ENCODE measurements at places on chromosomes 3 and 15.

- DNase-seq: no peak
Observed at GRCh38 chr3:41216422-41216821, 17.1 kb downstream of the CTNNB1 start.

- no peak for DNase-seq
Observed at GRCh38 chr3:196270499-196270898, 17.0 kb downstream of the PCYT1A start.

GRCh38 chr3:24299246-24299805 lies 195.3 kb downstream of the THRB start:
- no peak for DNase-seq

- DNase-seq: no peak
Observed at GRCh38 chr15:77456746-77457145, 36.1 kb downstream of the HMG20A start.

- no peak for DNase-seq
Observed at GRCh38 chr3:174583396-174583795, 275.7 kb upstream of the NAALADL2 start.

DNA sequence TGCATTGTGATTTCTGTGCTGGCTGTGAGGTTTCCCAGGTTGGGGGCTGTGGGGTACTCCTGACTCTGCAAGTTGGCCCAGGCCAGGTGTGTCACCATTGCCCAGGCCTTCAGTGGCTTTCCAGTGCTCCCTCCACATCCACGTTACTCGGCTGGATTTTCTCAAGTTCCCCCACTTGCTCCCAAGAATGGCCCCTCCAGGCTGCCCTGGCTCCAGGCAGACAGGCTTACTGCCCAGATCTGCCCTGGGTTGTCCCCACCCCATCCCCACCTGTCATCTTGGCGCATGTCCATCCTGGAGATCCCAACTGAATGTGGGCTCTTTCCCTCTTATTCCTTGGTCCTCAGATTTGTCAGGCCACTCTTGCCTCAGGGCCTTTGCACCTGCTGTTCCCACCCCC lies 3.6 kb downstream of the APBA2 start:
- no peak for DNase-seq

DNA sequence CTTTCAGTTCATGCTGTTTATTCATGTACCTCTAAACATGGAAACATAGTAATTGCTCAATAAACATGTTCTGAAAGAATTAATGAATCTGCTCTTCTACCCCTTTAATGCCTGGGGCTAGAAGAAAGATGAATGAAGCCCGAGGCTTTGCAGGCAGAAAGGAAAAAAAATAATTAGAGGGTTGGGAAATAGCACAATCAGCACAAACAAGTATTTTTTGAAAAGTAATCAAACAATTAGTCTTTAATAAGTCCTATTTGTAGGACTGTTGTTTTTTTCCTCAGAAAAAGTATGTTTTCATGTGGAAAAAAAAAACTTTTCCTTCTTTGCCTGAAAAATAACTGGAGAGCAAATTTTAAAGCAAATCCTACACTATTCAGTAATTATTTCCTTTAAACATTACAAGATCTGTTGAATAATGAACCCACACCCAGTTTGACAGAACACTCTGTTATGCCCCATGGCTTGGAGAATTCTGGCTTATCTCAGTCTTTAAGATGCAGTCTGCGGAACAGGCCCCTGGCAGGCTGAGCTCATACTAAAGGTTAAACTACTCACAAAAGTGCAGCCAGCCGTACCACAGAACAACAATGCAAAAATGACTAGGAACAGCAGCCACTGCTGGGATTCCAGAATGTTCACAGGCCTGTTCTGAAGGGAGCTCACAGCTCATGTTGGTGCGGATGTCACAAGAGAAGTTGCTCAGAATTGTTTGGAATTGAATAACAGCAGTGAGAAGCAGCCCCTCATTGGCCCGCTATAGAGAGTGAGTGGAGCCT lies 79.2 kb downstream of the ABI3BP start:
- no peak for DNase-seq

DNA sequence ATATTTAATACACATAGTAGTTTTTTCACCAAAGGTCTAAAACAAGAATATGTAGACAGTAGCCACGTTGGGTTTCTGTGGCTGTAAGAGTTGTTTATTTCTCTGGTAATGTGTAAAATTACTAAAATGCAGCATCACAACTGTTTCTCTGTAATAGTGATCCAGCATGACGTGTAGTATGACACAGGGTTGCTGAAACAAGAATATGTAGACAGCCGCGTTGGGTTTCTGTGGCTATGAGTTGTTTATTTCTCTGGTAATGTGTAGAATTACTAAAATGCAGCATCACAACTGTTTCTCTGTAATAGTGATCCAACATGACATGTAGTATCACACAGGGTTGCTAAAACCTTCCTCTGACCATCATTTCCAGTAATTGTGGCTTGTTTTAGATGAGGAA lies 153.6 kb upstream of the ZNF717 start:
- no peak for DNase-seq

GRCh38 chr3:145557405-145557804 lies 603.6 kb downstream of the PLOD2 start:
- DNase-seq: no peak

- DNase-seq: peak; percentile 34
Observed at GRCh38 chr3:117411971-117412370, 702.4 kb downstream of the TUSC7 start.

DNA sequence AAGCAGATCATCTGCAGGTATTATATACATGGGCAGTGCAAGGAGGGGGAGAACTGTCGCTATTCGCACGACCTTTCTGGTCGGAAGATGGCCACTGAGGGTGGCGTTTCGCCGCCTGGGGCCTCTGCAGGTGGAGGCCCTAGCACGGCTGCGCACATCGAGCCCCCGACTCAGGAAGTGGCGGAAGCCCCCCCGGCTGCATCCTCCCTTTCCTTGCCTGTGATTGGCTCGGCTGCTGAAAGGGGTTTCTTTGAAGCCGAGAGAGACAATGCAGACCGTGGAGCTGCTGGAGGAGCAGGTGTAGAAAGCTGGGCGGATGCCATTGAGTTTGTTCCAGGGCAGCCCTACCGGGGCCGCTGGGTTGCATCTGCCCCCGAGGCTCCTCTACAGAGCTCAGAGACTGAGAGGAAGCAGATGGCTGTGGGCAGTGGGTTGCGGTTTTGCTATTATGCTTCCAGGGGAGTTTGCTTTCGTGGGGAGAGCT lies 639 bp downstream of the MKRN3 start:
- no peak for DNase-seq

- DNase-seq: no peak
Observed at GRCh38 chr3:160280836-160281235, 55.6 kb downstream of the C3orf80 start.

DNA sequence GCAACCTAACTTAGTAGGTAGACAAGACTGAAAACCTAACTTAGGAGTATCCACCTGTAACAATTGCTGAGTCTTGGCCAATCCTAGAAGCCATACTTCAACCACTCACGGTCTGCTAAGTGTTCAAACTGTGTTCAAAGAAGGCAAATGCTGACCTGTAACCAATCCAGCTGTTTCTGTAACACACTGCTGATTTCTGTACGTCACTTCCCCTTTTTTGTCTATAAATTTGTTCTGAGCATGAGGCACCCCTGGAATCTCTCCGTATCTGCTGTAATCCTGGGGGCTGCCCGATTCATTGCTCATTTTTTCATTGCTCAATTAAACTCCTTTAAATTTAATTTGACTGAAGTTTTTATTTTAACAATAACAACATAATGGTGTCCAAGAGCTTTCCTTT lies 451.4 kb upstream of the ATP10A start:
- DNase-seq: no peak

DNA sequence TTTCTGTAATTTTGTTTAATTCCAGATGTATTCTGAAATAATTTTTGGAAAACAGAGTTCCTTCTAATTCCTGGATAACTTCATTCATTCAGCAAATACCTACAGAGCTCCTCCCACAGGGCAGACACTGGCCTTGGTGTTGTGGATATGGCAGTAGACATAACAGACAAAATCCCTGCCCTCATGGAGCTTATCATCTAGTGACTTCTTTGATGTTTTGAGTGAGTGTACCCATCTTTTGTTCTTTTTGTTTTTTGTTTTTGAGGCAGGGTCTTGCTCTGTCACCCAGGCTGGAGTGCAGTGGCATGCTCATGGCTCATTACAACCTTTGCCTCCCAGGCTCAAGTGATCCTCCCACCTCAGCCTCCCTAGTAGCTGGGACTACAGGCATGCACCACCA lies 21.1 kb downstream of the DET1 start:
- no peak for DNase-seq

- DNase-seq: no peak
Observed at GRCh38 chr15:40377606-40378005, 4.9 kb upstream of the KNSTRN start.

DNA sequence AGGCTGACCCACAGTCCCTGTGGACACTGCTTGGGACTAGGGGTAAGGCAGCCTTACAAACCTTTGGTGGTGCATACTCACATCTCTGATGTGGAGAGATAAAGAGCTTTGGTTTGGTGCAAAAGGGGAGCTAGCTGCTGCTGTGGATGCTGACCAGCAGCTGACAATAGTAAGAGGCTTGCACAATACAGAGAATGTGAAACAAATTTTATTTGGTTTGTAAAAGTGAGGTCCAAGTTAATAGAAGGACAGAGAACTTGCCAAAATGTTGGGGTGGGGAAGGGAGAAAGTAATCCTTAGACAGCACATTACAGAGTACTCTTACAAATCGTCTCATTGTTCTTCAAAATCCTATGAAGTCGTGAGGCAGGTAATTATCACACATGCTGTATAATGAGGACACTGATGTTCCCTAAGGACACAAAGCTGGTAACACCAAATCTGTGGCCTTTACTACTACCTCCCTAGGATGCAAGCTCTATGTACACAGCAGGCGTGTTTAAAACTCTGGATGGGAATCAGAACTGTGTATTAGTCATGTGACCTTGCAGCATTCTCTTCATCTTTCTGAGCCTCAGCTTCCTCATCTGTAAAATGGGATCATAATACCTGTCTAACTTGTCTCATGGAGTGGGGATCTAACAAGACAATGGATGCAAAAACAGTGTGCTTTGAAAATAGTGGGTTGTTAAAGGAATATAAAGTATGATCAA lies 21.6 kb downstream of the ARHGAP31 start:
- no peak for DNase-seq

DNA sequence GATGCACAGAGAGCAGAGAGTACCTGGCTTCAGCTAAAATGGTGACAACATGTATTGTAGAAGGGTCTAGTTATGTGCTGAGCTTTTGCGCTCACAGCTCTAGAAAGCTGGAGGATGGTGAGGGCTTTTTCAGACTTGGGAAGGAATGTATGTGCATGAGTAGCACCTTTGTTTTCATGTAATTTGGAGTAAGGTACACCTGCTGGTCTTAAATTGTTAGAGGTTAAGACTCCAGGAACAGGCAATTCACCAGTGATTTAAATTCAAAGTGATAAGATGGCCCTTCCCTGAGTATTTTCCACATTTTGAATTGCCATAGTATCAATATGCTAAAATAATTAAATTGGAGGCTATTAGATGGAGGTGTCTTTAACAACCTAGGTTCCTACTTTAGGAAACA lies 436.4 kb upstream of the GOLIM4 start:
- no peak for DNase-seq

GRCh38 chr3:113405180-113405579 lies 36.1 kb downstream of the CFAP44 start:
- peak; percentile 38 for DNase-seq

GRCh38 chr3:11717768-11718636 lies 74.3 kb upstream of the VGLL4 start:
- no peak for DNase-seq

DNA sequence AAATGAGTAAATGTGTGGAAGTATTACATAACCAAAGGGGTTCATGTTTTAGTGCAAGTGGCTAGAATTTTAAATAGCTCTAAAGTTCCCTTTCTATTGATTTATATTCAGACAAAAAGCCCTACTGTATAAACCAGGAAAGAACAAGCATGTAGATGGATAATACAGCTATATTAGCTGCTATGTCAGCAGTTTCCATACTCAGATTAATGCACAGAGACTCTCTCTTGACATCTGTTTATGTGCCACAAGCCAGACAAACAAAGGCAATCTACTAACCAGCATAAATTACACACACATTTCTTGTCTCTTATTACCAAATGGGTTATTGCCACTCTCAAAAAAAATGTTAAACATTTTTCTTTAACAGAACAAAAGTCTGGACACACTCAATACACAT lies 760.1 kb upstream of the NECTIN3 start:
- DNase-seq: no peak

GRCh38 chr3:69901802-69902201 lies 97.7 kb upstream of the SAMMSON start:
- DNase-seq: no peak

DNA sequence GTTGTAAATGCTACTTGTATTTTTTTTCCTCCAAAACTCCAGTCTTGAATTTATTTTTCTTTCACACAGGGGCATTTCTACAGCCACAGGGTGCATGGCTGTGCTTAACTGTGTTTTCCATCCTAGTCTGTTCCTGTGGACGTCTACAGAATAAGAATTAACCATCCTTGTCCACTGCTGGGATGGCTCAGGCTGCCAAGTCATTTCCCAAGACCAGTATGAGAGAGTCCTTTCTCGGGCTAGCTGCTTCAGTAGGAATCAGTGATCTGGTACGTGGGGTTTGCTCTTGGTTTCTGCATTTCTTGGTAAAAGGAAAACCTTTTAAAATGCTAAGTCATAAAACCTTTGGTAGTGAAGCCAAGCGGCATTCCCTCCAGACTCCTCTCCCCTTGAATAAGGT lies 29.8 kb downstream of the CHDH start:
- no peak for DNase-seq

GRCh38 chr3:23108451-23109057 lies 94.6 kb upstream of the UBE2E2 start:
- no peak for DNase-seq

DNA sequence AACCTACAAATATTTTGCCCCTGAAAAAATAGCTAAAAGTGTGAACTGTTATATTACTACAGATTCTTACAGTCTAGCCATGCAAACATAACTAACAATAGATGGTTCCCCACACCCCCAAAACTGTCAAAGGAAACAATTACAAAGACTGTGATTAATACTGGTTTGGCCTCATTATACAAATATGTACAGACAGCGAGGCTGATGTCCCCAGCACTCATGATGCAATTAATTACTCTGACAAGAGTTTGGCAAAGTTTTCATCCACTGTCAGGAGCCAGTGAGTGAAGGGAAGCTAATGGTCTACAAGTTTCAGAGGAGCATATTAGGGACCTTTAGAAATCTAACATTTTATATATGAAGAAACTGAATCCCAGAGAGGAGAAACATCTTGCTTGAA lies 61.0 kb downstream of the HMG20A start:
- DNase-seq: no peak

- no peak for DNase-seq
Observed at GRCh38 chr3:108412121-108412750, 98.2 kb downstream of the MYH15 start.

- no peak for DNase-seq
Observed at GRCh38 chr3:114721209-114721608, 425.9 kb downstream of the ZBTB20 start.

- DNase-seq: no peak
Observed at GRCh38 chr15:81776976-81777375, 268.8 kb downstream of the MEX3B start.

- no peak for DNase-seq
Observed at GRCh38 chr15:53555226-53555625, 204.2 kb downstream of the WDR72 start.

- no peak for DNase-seq
Observed at GRCh38 chr3:106256249-106256957, 387.6 kb upstream of the CBLB start.
